ENCODE measurements at places on chromosomes 5 and 9.

DNA sequence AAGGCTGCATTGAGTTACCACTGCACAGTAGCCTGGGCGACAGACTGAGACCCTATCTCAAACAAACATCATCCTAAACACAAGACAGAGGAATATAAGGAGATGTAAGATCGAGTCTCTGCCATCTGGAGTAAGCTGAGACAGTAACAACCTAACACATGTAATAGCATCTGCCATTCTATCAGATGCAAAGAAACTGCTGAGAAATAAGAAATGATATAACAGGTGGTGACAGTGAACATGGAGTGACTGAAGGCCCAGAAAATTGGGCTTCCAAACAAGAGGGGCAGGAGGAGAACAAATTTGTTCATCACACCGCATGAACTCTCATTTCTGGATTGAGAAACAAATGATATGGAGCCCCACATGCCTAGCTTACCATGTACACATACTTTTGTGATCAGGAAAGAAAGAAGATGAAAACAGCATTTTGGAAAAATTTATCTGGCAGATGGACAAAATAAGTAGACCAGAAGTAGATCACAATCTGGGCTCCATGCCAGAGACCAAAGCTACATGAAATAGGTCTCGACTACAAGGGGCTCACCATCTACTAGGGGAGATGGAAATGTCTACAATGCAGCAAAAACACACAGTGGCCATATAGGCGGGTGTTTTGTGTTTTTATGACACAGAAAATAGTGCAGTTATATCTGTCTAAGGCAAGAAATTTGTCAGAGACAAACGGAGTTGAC, 45.5 kb downstream of the ECPAS start:
- peak; percentile 64 for DNase-seq

GRCh38 chr5:154415114-154415513, 30.7 kb upstream of the SAP30L start:
- no peak for DNase-seq

GRCh38 chr5:171667341-171668096, 118.1 kb upstream of the SMIM23 start:
- peak; percentile 94 for DNase-seq

DNA sequence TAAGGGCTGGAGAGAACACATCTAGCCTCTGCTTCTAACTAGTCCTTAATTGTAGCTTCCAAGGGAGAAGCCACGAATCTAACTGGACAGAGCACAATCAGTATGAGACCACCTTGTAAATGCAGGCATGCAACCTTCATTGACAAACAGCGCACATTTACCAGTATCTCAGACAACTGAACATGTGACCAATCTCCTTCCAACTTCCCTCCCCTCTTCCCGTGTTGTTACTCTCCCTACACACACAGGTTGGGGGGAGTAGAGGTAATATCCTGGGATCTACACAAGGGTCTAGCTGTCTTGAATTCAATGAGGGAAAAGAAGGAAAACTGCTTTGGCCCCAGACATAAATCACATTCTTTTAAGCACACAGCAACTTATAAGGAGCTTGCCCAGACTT, 77.6 kb downstream of the LIFR start:
- DNase-seq: no peak

DNA sequence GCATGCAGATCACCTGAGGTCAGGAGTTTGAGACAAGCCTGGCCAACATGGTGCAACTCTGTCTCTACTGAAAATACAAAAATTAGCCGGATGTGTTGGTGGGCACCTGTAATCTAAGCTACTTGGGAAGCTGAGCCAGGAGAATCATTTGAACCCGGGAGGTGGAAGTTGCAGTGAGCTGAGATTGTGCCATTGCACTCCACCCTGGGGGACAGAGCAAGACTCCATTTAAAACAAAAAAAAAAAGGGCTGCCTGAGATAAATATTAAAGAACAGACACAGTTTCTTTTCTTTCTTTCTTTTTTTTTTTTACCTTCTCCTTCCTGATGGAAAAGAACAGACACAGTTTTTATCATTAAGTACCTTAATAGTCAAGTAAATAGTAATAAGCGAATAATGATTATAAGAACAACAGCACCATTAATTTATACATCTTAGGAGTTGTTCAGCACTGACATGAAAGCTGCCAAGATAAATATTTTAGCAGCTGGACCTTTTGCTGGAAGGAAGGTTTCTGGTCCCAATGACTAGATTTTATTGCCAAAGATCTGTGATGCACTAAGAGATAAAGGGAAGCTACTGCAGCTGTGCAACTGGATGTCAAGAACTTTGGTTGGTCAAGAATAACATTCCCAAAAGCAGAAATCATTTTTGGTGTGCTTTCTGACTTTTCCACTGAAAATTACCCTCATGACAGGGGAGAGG, 7.0 kb downstream of the CENPP start:
- DNase-seq: no peak

- DNase-seq: no peak
Observed at GRCh38 chr5:100760688-100761087, 142.4 kb downstream of the ST8SIA4 start.

GRCh38 chr5:158593925-158594324, 505.8 kb downstream of the EBF1 start:
- DNase-seq: no peak

- no peak for DNase-seq
Observed at GRCh38 chr5:53237876-53238275, 128.3 kb upstream of the MOCS2 start.

DNA sequence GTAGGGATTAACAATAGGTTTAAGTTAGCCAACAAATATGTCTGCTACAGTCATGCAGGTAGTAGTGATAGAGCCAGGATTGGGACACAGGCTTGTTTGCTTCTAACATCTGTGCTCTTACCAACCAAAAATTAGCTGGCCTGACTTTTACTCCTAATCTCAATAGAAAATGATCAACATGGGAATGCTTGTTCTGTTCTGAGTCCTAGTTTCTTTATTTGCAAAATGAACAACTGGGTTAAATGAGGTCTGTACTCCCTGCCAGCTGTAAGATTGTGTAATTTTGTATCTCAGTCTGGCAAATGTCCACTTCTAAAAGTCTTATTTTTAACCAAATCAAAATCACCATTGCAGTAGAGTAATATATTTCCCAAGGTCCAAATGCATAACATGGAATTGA, 216.8 kb downstream of the NMUR2 start:
- no peak for DNase-seq

DNA sequence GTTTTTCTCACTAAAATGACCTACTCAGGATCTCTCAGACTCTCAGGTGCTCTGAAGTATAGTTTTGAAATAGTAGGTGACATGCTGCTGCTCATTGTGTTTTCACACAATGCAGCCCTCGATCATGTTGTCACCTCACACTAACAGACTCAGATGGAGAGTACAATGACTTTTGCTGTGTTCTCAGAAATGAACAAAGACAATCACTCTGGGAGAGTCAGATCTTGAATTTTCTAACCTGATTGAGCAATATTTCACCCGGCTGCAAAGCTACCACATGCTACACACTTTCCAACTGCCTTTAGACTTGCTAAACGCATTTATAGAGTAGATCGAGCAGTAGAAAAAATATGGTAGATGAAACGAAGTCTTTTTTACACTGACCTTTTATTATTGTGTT, 113.4 kb downstream of the ST8SIA4 start:
- no peak for DNase-seq

GRCh38 chr9:32278991-32279390, 105.5 kb upstream of the ACO1 start:
- DNase-seq: no peak

- no peak for DNase-seq
Observed at GRCh38 chr5:107876906-107877305, 206.2 kb upstream of the EFNA5 start.

DNA sequence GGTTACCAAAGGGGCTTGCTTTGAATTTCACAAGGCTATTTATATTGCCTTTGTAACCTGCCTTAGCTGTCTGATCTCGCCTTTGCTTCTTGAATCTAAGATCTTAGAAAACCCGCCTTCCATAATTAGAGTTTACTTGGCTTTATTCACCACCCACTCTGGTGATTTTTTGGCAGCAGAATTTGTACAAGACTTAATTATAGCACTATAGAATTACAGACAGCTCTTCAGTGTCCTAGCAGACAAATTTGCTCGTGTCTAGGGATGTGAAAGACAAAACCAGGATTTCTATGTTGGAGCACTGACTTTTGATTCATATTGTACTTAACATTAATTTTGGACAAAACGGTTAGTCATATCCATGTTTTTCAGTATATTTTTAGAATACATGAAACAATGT, 306.6 kb downstream of the ADGRV1 start:
- DNase-seq: no peak

DNA sequence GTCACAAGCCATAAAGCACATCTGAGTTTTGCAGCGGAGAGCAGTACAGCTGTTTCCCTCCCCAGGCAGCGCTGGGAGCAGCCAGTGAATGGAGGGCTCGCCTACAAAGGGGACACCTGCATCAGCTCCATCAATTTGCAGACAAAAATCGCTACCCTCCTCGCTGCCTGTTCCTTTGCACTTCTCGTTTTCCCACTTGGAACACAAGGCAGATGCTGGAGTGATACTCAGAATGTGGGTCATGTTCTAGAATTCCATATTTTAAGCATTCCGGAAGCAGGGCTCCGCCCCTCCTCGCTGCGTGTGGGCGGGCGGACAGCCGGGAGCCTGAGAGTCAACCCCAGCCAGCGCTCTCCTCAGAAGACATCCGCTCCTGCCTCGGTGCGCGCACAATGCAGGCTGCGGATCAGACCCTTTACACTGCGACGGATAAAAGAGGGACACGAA, 92.1 kb downstream of the LMNB1 start:
- no peak for DNase-seq

GRCh38 chr5:61626639-61627282, 294.7 kb downstream of the ZSWIM6 start:
- DNase-seq: no peak

- DNase-seq: no peak
Observed at GRCh38 chr5:208449-209114, 9.4 kb downstream of the CCDC127 start.

DNA sequence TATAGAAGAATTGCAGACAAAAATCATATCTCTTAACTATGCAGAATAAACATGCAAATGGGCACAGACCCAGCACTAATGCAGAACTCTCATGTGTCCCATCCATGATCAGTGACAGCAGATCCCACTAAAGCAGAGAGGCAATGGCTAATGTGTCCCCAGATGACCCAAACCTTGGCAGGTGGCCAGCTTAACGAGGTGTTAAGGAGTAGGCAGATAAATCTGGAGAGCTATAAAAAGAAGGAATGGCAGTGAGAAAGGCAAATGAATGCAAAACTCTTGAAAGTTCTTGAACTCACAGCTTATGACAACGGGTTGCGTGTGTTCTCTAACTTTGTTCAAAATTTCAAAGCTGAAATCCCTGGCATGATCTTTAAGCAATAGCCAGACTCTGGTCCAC, 265.4 kb downstream of the RASEF start:
- no peak for DNase-seq
